ENCODE measurements at places on chromosomes 3 and 15.

DNA sequence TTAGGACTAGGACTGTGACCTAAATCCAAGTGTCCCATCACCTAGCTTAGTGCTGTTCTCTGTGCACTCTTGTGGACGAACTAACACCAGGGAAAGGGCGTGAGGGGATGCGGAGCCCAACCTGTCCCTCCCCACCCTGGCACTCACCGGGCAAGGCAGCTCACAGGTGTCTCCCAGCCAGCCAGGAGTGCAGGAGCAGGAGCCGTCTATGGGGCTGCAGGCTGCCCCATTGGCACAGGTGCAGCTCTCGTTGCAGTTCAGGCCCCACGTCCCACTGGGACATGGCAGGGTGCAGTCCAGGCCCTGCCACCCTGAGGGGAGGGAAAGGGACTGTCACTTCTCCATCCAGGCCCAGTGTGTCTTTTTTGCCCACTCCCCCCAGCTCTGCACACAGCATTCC, 60.3 kb downstream of the RAB11A start:
- DNase-seq: no peak

- peak; percentile 32 for DNase-seq
These were observed 469.6 kb upstream of the DPPA4 start for GRCh38 chr3:109806929-109807328.

GRCh38 chr15:48366584-48367312, 35.5 kb downstream of the DUT start:
- DNase-seq: no peak

DNA sequence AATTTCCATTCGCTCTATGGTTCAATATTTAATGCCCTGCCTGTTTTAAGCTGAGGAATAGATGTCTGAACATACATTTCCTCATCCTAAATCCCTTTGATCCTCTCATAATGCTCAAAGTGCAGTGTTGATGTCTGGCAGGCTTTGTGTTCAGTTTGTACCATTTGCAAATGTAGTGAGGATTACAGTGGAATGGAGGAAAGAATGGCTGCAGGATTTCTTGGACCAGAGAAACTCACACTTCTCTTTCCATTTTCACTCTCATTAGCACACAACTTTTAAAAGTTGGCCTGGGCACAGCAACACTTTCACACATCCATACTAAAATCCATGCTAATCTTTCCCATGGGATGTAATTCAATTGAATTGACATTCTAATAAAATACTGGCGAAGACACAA, 28.6 kb upstream of the THRB start:
- no peak for DNase-seq

GRCh38 chr3:71355862-71356261, 227.7 kb downstream of the FOXP1 start:
- DNase-seq: peak; percentile 56
